Activated CD4-positive, alpha-beta T cell treated with anti-CD3 and anti-CD28 coated beads, Interleukin-2, amount 50 U/mL, for 1 hour (primary cell): ENCODE measurements at places on chromosomes 6 and 20.

DNA sequence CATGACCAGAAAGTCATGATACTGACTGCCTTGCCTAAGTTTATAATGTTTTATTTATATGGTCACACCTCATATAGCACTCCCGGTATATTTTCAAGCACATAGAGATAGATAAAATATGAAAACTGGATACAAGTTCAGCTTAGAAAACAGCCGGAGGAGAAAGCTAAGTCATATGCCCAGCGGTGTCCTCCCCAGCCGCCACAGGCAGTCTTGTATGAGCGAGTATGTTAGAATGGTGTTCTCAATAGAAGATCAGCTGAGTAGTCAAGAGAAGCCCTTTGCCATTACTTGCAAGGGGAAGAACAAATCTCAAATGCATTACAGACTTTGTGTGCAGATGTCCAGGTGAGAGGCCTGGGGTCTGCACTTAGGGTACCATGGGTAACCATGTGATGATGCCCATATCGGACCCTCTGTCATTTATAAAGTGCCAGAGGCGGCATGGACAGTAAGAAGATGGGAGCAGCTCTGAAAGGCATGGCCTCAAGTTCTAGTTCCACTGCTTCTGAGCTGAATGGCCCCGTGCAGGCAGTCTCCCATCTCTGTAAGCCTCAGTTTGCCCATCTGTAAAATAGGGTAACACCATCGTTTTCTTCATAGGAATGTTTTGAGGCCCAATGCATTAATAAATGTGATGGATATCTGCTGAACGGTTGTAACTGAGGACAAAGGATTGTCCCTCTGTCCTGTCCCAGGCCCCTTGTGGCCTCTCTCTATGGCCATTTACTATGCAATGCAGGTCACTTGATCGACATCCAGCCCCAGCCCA is 195.7 kb upstream of the SNX9 start:
- DNase-seq: no peak

DNA sequence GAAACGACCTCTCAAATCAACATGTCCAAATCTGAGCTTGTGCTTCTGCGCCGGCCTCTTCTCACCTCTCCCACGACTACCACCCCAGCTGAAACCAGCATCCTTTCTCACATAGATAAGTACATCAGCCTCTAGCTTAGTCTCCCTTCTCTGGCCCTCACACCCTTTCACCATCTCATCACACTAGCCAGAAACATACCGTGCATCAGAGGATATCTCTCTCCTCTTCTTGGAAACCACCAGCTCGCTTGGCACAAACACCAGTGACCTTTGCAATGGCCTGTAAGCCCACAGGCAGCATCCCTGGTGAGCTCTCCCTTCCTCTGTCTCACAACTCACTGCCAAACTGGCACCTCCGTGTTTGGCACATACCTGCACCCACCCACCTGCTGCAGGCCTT is 291.8 kb downstream of the EYA4 start:
- no peak for DNase-seq

- DNase-seq: no peak
These were observed 74.6 kb downstream of the FOXA2 start for GRCh38 chr20:22509843-22510147.

DNA sequence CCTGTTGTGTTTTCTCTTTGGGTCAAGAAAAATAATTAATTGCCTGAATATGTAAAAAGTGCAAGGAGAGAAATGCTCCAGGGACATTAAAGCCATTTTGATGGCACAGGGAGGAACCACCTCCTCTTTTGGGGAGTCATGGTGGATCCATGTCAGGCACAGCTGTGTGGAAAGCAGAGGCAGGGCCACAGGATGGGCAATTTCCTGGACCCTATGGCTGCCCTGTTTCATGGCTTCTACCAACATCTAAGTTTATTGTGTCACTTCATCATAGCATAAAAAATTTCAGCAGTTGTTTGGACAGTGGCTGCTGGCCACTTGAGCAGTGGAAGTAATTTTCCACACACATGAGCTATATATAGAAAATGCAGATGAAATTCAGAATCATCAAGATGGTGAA is 238.2 kb downstream of the SYNE1 start:
- no peak for DNase-seq
